ENCODE measurements at places on chromosomes 6 and 20. TPM values are rescaled to one million over a fixed set of nuclear protein-coding genes. Genes with fewer than 3 reads are reported as not detected.

The STXBP5 gene
- 9.1 TPM for total RNA-seq

The CCN6 gene
- not detected for total RNA-seq

The ULBP2 gene
- total RNA-seq, result not detected

The GNAS-AS1 gene
- total RNA-seq, result 0.24 TPM

The IRF4 gene
- total RNA-seq, result 4.8 TPM

The SPDEF gene
- total RNA-seq, result 0.11 TPM

DNA sequence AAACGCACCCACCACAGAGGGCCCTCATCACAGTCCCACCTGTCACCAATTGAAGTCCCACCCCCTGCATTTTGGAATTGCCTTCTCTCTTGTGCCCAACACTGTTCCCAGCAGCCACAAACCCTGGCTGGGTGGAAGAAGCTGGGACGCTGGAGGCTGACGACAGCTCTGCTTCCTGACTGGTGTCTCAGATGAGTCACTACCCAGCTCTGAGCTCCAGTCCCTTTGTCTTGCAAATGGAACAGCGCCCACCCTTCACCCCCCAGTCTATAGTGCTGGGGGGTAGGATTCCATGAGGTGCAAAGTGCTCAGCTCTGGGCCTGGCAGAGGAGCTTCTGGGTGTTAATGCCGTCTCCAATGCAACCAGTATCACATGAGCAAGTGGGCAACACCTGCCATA lies 85.3 kb downstream of the DLGAP4 start:
- DNase-seq, result peak; percentile 71

GRCh38 chr6:136085370-136086115 lies 164.6 kb downstream of the MTFR2 start:
- DNase-seq, result no peak

DNA sequence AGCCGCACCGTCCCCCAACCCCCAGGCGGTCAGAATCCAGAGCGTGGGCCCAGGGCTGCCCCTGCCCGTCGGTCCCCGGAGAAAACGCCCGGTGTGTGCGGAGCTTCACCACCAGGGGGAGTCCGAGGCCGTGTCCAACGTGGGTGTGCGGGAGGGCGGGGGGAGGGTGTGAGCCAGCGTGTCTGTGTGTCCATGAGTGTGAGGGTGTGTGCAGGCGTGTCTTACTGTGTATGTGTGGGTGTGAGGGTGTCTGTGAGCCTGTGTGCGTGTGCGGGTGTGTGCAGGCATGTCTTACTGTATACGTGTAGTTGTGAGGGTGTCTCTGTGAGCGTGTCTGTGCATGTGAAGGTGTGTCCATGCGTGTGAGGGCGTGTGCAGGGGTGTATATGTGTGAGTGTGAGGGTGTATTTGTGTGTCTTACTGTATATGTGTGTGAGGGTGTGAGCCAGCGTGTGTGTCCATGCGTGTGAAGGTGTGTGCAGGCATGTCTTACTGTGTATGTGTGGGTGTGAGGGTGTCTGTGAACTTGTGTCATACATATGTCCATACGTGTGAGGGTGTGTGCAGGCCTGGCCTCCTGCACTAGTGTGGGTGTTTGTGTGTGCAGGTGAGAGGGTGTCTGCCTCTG lies 24.6 kb upstream of the GATA5 start:
- peak; percentile 96 for DNase-seq

- no peak for DNase-seq
Measured at GRCh38 chr6:118867181-118867580, 26.8 kb upstream of the ASF1A start.

DNA sequence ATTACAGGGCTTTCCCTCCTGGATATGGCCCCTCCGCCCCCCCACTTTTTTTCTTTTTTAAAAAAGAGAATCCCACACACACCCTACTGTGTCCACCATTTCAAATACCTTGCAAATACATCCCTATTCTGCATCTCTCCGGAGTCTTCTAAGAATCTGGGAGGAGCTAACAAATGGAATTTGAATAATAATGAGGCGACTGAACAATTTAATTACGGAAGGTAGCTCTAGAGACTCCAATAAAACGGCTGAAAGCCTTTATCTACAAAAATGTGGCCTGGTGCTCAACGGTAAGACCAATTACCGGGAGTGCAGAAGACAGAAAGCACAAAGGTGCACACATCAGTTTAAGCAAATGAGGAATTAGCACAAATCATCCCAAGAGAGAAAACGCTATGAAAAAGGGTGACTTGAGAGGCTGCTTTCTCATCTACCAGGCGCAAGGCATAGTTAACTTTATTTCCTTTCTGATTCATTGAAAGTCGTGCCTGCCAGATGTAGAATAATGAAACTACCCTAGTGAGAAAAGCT lies 1.8 kb downstream of the RRAGD start:
- DNase-seq, result peak; percentile 63

- peak; percentile 85 for DNase-seq
Measured at GRCh38 chr6:90295854-90296340, 746 bp downstream of the BACH2 start.

- DNase-seq, result no peak
Measured at GRCh38 chr6:39335780-39336545, 13.5 kb upstream of the KCNK16 start.

GRCh38 chr6:25181923-25182322 lies 97.3 kb upstream of the CARMIL1 start:
- no peak for DNase-seq

- DNase-seq, result no peak
Measured at GRCh38 chr20:17643531-17644188, 38.4 kb downstream of the RRBP1 start.
